AG10803 (cell line): ENCODE measurements at places on chromosomes 4 and X.

GRCh38 chr4:187251896-187252295 lies 528.2 kb upstream of the FAT1 start:
- peak; percentile 16 for DNase-seq

DNA sequence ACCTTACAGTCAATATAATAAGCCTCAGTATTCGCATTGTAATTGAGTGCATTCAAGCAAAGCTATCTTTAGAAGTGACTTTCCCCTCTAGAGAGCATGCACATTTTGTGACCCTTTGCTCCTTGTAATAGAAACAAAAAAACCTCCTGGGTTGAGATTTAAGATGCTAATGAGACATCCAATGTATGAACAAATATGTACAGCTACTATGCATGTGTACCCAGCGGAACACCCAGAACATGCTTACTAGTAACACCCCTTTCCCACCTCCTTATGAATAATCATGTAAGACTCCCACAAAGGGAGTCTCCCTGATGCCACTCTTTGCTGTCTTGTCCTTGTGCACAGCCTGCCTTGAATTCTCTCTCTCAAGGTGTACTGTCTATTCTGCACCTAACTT lies 205.5 kb downstream of the PRR32 start:
- no peak for DNase-seq

GRCh38 chr4:48752726-48753125 lies 27.4 kb downstream of the FRYL start:
- peak; percentile 19 for DNase-seq

DNA sequence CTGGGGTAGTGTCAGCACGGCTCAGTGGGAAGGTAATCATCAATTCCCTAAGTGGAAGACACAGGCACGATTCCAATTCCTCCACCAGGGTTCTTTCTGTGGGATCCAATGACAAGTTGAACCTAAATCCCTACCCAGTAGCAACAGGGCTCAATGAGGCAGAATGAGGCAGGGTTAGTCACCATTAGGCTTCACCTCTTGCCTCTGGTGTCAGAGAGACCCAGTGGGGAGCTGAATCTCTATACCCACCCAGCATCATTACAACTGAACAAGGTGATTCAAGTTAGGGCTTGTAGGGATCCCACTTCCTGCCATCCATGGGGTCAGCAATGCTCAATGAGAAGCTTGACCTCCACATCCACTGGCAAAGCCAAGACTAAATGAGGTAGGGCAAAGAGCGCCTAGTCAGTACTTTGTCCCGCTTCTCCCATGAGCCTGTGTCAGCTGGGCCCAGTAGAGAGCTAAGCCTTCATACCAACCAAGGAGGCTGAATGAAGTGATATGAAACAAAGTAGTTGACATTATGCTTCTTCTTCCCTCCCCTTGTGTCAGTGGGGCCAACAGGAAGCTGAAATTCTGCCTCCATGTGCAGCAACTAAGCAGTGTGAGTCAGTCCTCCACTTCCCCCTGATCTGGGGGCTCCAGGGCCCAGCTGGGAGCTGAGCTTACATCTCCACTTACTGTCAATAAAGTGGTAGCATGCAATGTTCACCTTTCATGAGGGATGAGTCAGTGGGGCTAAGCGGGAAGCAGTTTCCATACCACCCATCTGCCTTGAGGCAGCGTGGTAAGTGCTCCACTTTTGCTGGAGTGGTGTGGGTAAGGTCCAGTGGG lies 36.4 kb upstream of the RBM41 start:
- DNase-seq = no peak

- DNase-seq = no peak
Observed at GRCh38 chr4:148312956-148313490, 129.2 kb downstream of the NR3C2 start.

DNA sequence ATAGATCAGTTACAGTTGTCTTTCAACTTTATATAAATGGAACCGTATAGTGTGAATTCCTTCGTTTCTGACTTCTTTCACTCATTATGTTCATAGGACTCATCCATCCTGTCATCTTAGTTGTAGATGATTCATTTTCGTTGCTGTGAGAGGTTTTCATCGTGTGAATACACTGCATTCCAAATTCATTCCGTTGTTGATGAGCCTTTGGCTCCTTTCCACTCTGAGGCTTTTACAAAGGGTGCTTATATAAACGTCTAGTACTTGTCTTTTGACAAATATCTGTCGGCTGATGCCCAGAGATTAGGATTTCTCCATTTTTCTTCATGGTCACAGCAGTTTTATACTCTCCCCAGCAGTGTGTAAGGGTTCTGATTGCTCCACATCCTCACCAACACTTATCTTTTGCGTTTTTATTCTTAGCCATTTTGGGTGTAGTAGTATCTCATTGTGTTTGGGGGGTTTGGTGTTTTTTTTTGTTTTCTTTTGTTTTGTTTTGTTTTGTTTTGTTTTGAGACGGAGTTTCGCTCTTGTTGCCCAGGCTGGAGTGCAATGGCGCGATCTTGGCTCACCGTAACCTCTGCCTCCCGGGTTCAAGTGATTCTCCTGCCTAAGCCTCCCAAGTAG lies 48.6 kb downstream of the LRP2BP start:
- no peak for DNase-seq

DNA sequence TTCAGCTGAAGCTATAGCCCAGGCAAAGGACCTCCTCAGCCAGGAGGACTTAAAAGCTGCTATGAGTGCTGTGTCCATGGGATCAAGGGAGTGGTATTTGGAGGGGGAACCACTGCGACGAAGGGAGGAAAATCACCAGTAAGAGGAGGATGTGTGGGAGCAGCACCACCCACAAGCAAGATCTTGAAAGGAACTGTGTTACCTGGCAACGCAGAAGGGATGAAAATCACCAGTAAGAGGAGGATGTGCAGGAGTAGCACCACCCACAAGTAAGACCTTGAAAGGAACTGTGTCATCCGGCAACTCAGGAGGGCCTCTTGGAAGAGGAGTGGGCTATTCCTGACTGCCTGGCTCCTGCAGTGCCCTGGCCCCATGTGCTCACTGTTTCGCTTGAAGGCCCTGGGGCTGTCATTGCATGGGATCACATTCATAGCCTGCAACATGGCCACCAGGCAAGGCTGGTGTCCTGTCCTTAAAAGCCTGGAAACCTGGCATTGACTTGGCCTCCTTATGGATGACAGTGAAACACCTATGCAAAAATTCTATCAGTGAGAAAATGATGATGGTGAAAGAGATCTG lies 48.3 kb downstream of the TRMT44 start:
- DNase-seq = no peak

- DNase-seq = peak; percentile 54
Observed at GRCh38 chrX:46573331-46573891, at the start of gene CHST7. TSS of gene CHST7 (plus strand) at chrX:46573765. CDS start at chrX:46573932, 167 bp downstream.

GRCh38 chrX:39613997-39614679 lies 483.6 kb downstream of the BCOR start:
- no peak for DNase-seq

DNA sequence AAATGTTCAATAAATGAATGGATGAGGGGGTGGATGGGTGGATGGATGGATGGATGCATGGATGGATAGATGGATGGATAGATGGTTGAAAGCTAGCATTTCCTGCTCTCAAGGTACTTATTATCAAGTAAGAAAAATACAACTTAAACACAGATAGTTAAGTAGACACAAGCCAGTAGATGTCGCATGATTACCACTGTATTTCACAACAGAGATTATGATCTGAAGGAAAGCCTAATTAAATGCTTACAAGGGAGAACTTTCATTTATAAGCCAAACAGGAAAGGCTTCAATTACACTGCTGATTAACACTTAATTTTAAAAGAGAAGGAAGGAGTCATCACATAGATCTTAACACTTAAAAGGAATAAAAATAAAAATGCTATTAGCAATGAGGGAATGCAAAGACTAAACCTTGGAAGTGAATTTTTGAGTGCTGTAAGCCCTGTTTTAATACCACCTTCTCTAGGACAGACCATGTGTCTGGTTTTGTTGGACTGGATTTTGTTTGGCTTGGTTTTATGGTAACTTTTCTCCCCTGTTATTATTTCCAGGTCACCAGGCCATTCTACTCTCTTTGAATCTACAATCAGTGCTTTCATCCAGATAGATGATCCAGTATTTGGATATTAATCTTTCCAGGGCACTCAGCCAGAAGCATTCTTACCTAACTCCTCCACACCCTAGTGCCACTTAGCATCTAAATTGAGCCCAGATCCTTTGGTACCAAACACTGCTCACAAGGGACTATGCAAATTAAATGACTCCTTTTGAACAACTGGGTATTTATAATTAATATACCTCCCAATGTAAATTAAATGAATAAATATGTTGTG lies 75.5 kb upstream of the SLC39A8 start:
- peak; percentile 52 for DNase-seq

- no peak for DNase-seq
Observed at GRCh38 chr4:7759635-7760034, 180.0 kb downstream of the AFAP1 start.

GRCh38 chr4:152599095-152599494 lies 63.2 kb upstream of the FBXW7 start:
- DNase-seq = no peak

DNA sequence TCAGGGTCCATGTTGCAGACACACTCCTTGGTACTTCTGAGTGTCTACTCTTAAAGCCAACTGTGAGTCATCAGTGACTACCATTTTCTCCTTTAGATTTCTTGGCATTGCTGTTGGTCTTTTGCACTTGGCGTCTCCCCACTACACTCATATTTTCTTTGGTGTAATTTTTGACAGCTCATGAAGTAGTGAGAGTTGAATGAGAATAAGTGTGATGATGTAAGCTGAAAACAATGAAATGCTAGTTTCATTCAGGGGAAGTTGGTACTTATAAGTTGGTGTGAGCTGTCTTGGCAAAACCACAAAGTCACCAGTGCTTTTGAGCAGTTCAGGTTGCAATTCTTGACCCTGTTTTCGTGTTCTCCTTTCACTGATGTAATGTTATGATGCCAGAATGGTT lies 142.9 kb upstream of the ARX start:
- DNase-seq = no peak

GRCh38 chrX:7192871-7193270 lies 44.9 kb upstream of the PUDP start:
- DNase-seq = no peak

DNA sequence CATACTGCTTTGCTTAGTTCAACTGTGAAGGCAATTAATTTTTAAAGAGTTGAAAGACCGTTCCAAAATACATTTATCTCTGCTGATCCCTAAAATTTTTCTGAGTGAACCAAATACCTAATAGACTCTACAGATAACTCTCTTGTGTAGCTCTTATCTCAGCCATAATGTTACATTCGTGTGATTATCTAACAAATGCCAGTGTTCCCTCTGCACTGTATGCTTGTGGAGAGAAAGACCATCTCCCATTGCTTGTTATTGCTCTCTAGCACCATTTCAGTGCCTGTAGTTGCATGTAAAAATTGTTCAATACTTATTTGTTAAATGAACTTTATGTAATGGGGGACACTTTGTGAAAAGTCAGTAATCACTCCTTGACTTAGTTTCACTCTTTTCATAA lies 81.3 kb upstream of the ATOH1 start:
- no peak for DNase-seq

DNA sequence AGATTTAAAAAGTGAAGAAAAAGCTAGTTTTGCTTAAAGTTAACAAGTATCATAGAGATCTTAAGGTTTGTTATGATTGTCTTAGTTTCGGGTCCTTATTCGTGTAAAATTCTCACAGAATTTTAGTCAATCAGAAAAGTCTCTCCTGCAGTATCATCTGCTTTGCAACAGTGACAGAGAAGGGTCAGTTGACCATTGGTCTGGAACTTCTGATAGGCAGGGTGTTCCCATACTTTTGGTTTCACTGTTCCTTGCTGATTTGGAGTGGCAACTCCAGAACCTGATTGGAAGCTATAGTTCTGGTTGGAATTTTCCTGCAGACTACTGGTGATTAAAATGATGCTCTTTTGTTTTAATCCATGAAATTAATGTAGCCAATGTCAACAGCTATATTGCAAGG lies 1.8 kb downstream of the IL15 start:
- peak; percentile 37 for DNase-seq

DNA sequence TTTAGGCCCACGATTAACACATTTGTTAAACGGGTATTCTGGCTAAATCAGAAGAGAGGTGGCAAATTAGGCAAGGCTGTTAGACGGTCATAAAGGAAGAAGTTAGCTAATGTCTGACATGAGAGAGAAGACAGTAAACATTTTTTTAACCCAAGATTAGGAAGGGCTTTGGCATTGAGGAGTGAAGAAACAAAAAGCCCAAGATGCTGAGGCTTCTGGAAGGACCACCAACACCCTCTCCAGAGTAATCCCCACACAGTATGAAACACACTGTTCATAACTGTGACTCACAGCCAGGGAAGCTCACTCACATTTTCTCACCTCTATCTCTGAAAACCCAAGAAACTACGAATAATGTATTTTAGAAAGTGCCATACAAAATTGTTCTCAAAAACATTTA lies 127.6 kb downstream of the AMELX start:
- no peak for DNase-seq

DNA sequence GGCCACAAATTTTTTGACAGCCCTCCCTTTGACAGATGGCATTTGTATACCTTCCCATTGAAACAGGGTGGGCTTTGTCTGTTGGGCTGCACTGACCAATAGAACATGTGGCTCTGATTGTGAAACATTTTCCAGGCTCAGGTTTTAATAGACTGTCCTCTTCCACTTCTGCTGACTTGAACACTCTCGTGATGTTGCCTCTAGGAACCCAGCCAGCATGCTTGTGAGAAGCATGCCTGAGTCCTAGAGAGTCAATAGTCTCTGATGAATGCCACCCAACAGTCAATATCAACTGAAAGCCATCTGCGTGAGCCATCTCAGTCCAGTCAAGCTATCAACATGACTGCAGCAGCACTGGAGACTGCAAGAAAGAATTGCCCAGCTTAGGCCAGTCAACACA lies 290.0 kb downstream of the SLC7A11 start:
- DNase-seq = peak; percentile 43

GRCh38 chr4:11743976-11744375 lies 315.3 kb upstream of the HS3ST1 start:
- DNase-seq = no peak

DNA sequence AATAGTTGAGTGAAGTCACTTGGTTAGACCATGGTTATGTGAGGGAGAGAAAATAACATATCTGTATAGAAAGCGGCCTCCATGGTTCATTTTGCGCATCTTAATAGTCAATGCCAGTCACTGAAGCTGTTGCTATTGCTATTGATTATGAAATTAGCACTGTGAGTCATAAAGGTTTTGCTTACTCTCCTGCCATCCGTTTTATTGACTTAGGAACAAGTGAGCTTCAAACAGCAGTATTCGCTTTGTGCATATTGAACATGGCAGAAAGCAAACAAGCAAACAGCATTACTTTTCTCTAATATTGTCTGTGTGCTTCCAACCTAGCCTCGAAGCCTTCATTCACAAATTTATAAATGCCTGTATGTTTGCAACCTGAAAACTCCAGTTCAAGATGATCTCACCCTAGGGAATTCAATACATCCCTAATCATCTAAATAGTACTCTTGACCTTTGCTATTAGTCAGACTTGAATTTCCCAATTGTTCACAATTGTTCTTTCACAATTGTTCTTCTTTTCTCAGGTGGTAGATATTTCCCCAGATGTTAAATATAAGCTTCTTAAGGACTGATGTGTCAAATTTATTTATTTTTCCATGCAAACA lies 55.9 kb upstream of the GABRA2 start:
- no peak for DNase-seq

DNA sequence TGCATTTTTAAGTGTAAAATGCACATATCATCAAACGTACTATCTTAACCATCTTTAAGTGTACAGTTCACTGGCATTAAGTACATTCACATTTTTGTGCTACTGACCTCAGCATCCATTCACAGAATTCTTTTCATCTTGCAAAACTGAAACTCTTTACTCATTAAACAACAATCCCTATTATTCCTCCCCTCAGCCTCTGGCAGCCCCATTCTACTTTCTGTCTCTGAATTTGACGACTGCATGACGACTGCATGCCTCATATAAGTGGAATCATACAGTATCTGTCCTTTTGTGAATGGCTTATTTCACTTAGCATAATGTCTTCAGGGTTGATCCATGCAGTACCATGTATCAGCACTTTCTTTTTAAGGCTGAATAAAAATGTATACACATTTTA lies 38.7 kb downstream of the CNKSR2 start:
- peak; percentile 46 for DNase-seq
